ENCODE measurements at places on chromosomes 3 and 15.

- H3K4me3 ChIP-seq = no peak overlapping the region
- DNase-seq = no peak
- no peaks in the 10 kb centered on the region for H3K27me3 ChIP-seq
- no peaks in the 10 kb centered on the region for H3K36me3 ChIP-seq
- no peaks in the 10 kb centered on the region for H3K4me1 ChIP-seq
These were observed 262.5 kb downstream of the SOX2 start for GRCh38 chr3:181974198-181974597.

GRCh38 chr3:45932112-45932511, 11.2 kb upstream of the CXCR6 start:
- DNase-seq = no peak
- no peak overlapping the region for H3K27ac ChIP-seq
- H3K4me3 ChIP-seq = no peak overlapping the region
- H3K27me3 ChIP-seq = no peaks in the 10 kb centered on the region
- peaks cover 94% of the 10 kb centered on the region for H3K36me3 ChIP-seq

GRCh38 chr3:77207753-77208152, 167.9 kb downstream of the ROBO2 start:
- H3K4me1 ChIP-seq = no peaks in the 10 kb centered on the region
- DNase-seq = no peak
- no peak overlapping the region for H3K4me3 ChIP-seq
- no peaks in the 10 kb centered on the region for H3K36me3 ChIP-seq
- H3K27ac ChIP-seq = no peak overlapping the region

- H3K27me3 ChIP-seq = no peaks in the 10 kb centered on the region
- H3K27ac ChIP-seq = no peak overlapping the region
- H3K4me1 ChIP-seq = no peaks in the 10 kb centered on the region
- H3K36me3 ChIP-seq = no peaks in the 10 kb centered on the region
- no peak overlapping the region for H3K4me3 ChIP-seq
- no peak for DNase-seq
These were observed 74.7 kb downstream of the CRYBG3 start for GRCh38 chr3:97896547-97896946.

DNA sequence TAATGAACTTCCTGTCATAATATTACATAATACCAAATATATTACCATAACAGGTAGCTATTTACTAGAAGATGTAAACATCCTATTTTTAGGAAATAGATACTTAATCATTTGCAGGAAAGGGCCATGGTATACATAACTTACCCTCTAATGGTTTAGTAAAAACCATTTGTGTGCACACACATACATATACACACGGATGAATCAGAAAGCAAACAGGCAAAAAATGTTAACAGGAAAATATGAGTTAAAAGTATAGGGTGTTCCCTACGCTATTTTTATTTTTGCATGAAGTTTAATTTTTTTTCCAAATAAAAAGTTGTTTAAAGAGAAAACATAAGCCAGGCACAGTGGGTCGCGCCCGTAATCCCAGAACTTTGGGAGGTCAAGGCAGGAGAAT, 34.6 kb downstream of the FAM174B start:
- H3K27me3 ChIP-seq = no peaks in the 10 kb centered on the region
- H3K27ac ChIP-seq = no peak overlapping the region
- DNase-seq = no peak
- no peaks in the 10 kb centered on the region for H3K36me3 ChIP-seq
- peaks cover 4% of the 10 kb centered on the region for H3K4me1 ChIP-seq
- H3K4me3 ChIP-seq = no peak overlapping the region

DNA sequence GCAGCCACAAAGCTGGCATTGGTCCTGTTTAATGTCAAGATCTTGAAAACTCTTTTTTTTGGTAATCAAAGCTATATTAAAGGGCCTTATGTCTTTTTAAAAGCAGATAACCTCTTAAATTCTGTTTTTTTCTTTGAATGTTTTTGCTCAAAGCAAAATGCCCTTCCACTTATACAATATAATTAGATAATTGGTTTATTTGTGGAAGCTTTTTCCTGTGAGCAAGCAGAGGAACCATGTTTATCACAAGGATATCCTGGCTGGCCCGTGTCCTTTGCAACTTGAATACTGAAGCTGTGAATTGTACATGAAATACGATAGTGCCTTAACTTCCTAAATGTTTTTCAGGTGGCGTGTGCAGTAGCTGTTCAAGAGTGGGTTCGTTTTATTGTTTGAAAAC, 2.6 kb downstream of the ST3GAL6 start:
- no peak for DNase-seq
- no peak overlapping the region for H3K27ac ChIP-seq
- H3K27me3 ChIP-seq = no peaks in the 10 kb centered on the region
- H3K4me3 ChIP-seq = no peak overlapping the region
- H3K36me3 ChIP-seq = no peaks in the 10 kb centered on the region
